ELR (cell line): ENCODE measurements at places on chromosomes 1 and 21.

- peak; percentile 94 for DNase-seq
Measured at GRCh38 chr1:234722904-234723720, 113.1 kb upstream of the IRF2BP2 start.

DNA sequence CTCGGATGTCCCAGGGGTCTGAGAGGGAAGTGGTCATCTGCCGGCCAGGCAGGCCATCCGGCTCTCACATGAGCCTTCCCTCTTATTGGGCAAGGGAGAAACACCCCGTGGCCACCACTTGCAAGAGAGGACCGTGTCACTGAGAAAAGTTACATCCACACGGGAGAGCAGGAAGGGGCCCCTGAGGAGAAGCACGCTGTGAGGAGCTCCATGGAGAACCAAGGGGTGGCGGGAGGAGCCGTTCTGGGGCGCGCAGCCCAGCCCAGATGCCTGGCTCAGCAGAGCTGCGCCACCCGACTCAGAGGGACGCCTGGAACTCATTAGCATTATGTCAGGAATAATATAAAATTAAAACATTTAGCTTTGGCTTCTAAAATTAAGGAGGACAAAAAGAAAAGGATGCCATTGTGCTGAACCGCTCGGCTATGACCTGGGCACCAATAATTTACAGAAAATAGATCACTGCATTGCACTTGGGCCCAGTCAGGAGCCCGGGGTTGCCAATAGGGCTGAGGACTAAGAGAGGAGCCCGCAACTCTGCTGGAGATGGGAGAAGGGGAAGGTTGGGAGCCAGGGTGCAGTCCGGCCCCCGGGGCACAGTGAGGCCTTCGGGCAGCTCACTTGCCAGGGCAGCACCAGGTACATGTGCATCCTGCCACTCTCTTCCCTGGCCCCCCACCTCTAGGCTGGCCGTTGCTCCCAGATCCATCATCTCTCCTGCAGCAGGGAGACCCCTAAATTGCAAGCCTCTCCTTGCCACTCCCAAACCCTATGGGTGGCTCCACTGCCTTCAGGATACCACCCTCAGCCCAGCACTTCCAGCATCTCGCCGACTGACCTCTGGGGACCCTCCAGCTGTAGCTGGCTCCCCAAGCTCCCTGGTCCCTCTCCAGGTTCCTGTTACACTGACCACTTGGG, 84.8 kb downstream of the DMRTB1 start:
- DNase-seq = no peak

- DNase-seq = no peak
Measured at GRCh38 chr1:143667730-143668129, 304.1 kb downstream of the FAM72C start.

DNA sequence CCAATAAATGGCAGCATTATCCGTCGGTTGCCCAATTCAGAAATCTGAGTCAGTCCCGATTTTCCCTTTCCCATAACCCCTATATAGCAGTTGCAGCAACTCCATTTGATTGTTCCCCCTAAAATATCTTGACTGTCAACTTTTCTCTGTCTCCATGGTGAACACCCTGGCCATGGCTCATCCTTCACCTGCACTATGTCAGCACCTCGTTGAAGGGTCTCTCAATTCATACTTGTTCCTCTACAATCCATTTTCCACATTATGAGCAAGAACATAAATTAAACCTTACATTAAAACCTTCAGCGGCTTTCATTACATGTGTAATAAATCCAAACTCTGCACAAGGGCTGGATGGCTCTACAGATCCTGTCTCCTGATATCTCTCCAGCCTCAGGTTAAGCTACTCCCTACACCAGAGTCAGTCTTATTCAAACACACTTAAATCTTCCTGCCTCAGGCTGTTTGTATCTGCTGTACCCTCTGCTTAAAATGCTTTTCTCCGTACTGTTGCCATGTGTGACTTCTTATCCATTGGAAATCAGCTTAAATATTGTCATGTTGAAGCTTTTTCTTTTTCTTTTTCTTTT, 87.3 kb downstream of the BACH1 start:
- no peak for DNase-seq

GRCh38 chr1:208808301-208808700, 564.1 kb upstream of the PLXNA2 start:
- DNase-seq = no peak

DNA sequence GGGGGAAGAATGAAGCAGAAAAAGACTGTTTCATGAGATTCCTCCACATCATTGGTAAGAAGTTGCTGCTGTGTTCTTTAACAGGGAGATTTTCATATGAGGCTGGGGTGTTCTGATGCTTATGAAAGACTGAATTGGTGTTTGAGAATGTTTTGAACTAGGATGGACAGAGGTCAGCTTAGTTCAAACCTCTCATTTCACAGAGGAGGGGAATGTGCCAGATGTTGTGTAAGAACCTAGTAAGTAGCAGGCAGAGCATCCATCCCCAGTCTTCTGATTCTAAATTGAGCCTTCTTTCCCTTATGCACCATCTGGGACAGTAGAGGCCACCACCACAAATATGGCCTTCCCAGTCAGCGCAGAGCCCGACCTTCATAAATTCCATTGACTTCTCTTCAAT, 43.7 kb downstream of the SAMD13 start:
- no peak for DNase-seq

DNA sequence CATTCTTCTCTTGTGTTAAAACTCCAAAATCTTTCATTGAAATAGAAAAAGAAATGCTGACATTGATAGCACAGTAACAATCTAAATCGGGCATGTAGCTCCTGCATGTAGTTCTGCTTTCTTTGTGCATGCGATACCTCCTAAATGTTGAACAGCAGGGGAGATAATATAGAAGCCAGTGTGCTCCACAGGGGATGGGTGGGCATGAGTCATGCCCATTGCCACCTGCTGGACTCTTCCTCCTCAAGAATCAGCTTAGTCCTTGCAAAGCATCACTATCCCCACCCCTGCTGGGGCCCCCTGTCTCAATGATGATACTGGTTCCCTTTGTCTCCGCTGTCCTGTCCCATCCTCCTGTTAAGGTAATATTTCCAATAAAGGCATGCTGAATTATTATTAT, 203.0 kb downstream of the RWDD3 start:
- DNase-seq = no peak

GRCh38 chr1:184388319-184388889, 1.6 kb downstream of the C1orf21 start:
- peak; percentile 94 for DNase-seq

DNA sequence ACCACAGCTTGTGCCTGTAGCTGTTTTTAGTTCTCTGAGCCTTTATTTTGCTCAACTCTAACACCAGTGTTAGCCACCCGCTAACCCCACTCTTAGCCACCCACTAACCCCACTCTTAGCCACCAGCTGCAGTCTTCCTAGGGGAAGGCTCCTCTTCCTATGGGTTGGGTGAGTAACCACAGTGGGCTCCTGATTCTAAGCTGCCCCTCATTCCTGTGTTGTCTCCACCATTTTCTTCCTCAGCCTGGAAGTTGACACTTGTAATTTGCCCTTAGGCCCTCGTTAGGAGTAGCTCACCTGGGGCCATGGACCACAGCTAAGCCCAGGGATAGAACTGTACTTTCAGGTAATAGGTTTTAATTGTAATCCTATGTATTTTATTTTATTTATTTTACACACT, 782.9 kb upstream of the TPTE start:
- no peak for DNase-seq

GRCh38 chr21:31142600-31142999, 104.3 kb upstream of the KRTAP19-8 start:
- no peak for DNase-seq

GRCh38 chr1:185821612-185822385, 87.6 kb downstream of the HMCN1 start:
- DNase-seq = peak; percentile 31

GRCh38 chr1:85200463-85201339, at the start of gene SYDE2:
SYDE2 (minus strand) TSS chr1:85201016; CDS start chr1:85200996, 20 bp downstream.
- peak; percentile 80 for DNase-seq

DNA sequence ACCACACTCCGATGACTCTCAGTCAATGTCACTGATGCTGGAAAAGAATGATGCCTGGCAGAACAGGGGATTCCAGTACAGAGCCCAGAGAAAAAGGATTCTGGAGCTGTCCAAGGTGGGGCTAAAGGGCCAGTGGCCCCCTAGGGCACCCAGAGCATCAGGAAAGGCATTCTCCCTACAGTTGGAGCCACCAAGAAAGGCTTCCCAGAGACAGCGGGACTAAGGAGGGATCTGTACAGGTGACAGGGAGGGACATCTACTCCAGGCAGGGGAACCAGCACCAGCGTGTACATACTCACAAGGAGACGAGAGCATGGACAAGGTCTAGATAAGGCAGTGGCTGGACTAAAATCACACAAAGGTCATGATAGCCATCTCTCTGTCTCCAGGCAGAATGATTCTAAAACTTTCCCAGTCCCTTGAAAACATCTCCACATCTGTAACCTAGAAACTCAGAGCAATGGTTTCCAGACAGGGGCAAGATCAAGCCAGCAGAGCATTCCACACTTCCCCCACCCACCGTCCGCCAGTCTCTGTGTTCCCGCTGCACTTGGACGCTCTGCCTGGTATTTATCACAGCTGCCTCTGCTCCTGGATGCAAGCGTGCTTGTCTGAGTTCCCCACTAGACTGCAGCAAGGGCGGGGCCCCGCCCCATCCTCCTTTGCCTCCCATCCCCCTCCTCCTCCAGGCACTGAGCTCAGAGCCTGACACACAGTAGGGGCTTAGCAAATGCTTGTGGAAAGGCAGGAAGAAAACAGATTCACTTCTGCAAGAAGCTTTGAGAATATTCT, 111.6 kb upstream of the ZC3H12A start:
- no peak for DNase-seq

- DNase-seq = no peak
Measured at GRCh38 chr1:57380923-57381322, 42.9 kb downstream of the DAB1 start.

GRCh38 chr21:41726630-41726969, 40.3 kb downstream of the RIPK4 start:
- no peak for DNase-seq

DNA sequence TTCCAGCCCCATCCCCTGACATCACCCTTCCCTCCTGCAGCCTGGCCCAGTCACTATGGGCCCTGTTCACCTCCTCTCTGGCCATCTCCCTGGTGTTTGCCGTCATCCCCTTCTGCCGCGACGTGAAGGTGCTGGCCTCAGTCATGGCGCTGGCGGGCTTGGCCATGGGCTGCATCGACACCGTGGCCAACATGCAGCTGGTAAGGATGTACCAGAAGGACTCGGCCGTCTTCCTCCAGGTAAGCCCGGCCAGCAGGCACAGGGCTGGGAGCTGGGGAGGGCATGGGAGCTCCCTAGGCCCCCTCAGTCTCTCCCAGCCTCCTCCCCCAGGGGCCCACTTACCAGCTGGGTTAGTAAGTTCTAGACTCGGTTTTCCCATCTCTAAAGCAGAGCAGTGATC, 52.1 kb downstream of the ELK4 start:
- DNase-seq = no peak

DNA sequence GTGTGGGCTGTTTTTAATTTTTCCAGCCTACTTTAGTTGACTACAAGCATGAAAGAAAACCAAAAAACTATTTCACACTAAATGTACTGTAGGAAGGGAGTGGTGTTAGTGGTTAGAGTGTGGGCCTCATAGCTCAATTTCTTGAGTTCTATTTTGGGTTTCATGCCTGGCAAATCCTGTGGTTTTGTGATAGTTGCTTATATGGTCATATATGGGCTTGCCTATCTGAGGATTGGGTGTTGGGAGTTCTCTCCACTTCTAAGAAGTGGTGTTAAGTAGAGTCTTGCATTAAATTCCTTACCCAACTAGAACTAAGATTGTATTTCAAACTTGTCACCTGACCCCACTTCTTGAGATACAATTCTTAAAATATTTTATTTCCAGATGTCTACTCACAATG, 37.8 kb upstream of the COL11A1 start:
- no peak for DNase-seq

DNA sequence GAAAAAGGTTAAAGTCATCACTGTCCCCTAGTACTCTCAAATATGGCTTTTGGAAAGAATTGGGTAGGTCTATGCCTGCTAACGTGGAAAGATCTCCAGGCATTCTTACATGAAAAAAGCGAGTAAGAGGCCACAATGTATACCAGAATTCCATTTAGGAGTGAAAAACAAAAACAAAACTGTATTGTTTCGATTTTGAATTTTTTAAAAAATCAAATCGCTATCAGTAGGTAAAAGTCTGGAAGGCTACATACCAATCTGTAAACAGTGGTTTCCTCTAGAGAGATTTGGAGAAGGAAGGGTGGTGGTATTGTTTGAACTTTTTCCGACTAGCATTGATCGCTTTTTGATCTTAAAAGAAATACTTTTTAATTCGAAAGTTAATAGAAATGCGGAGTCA, 55.9 kb downstream of the RRAGC start:
- no peak for DNase-seq

DNA sequence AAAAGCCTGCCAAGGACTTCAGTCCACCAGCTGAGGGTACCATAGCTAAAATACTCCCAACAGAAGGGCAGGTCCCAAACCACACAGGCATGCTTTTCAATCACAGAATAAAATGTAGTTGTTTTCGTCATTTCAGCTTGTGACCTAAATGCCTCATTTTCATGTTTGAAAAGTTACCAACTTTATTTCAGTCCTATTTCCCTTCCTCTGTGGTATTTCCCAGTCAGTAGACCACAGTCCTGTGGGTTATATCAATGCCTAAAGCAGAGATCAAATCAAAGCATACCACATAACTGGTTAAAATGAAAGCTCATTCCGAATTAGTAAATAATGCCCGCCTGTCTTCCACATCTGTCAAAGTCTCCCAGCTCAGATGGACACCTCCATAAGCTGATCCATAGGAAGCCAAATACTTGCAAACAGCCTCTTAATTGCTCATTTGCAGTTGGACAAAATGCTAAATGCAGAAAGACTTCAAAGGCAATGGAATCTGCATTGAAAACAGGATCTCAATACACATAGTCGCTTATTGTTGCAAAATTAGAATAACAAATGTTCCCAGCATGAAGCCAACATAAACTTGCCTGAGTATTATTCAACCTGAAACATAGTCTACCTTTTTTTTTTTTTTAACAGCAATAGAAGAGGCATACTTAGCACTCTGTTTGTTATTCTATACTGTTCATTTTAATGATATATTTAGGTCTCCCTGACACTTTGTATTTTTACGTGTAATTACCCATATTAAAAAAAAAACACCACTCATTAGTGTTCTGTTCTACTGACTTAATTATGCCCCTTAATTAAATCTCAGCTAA, 53.9 kb downstream of the NR5A2 start:
- DNase-seq = no peak

DNA sequence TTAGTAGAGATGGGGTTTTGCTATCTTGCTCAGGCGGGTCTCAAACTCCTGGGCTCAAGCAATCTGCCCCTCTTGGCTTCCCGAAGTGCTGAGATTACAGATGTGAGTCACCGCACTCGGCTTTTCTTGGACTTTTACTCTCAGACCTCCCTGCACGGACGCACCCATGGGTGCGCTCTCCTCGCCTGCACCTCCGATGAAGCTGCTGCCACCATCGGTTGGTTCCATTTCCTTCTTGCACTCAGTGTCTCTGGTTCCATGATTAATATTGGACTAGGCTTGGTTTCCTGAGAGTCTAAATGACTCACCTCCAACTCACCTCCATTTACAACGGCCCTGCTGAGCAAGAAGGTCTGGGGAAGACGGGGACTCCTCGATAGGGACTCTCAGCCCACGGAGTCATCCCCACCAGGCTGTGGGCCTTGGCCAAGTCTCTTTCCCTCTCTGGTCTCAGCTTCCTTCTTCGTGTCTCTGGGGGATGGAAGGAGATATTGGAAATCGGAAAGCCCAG, 6.7 kb upstream of the TNFRSF8 start:
- DNase-seq = peak; percentile 66

GRCh38 chr21:44966135-44967081, 26.6 kb downstream of the SLX9 start:
- DNase-seq = no peak

GRCh38 chr1:9905010-9905409, 5.1 kb downstream of the CTNNBIP1 start:
- peak; percentile 55 for DNase-seq

- DNase-seq = peak; percentile 61
Measured at GRCh38 chr1:157878059-157878458, 36.5 kb upstream of the CD5L start.
